ENCODE measurements at places on chromosomes 5 and 9.

- DNase-seq, result no peak
Measured at GRCh38 chr9:137761793-137762192, 115.8 kb upstream of the CACNA1B start.

DNA sequence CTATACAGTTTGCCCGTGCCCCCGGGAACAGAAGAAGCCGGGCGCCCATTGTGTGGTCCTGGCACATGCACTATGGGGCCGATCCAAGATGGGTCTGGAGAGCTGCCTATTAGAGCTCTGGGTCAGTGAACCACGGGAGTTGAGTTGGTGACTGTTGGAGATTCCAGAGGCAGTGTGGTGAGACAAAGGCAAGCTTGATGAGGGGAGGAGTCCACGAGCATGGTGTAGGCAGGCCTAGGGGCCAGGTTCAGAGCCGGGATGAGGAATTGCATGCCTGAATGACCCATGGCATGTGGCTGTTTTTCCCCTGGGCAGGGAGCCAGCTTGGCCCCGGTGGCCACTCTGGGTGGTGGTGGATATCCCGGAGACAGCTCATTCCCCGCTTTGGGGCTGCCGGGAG is 84.4 kb upstream of the STC2 start:
- DNase-seq, result no peak

GRCh38 chr9:37464426-37465248 is 613 bp downstream of the ZBTB5 start:
- peak; percentile 50 for DNase-seq

- no peak for DNase-seq
Measured at GRCh38 chr5:134236318-134236717, 10.4 kb upstream of the PPP2CA start.

DNA sequence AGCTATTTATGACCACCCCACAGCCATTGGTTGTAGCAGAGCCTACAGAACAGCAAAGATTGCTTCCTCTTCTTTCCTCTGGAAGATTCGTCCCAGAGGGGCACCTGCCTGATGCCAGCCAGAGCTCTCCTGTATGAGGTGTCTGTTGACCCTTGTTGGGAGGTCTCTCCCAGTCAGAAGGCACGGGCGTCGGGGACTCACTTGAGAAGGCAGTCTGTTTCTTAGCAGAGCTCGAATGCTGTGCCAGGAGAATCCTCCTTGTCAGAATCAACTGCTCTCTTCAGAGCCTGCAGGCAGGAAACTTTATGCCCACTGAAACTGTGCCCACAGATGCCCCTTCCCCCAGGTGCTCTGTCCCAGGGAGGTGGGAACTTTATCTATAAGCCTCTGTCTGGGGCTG is 479.5 kb upstream of the IZUMO3 start:
- DNase-seq, result no peak

GRCh38 chr5:158020555-158021418 is 161.8 kb upstream of the CLINT1 start:
- no peak for DNase-seq

DNA sequence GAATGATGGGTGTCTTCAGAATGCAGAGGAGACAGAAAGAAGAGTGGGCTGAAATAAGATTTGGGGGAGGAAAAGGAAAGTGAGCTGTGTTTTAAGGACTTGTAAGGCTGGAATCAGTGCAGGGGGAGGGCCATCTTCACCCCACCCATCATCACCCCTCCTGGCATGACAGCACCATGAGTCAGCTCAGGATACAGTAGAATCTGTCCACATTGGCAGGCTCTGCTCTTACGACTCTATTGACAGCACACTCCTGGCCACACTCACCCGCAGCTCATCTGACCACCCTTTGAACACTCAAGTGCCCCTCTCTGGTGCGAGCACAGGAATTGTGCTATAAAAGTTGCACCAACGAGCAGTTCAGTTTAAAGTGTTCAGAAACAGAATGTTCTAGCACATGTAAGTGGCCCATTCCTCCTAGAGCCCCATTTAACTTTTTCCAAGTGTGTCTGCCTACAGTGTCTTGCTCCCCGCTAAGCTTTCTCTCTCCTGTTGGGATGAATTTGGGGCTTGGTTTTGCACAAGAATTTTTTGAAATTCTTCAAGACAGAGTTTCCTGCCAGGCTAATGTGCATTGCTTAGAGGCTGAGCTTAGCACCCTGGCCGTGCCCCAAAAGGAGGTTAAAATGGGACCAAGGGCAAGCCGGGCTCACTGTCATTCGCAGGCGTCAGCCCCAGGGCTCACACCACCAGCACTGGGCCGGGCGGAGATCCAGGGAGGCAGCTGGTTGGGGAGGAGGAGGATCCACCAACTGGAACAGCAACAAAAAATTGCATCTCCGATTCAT is 12.0 kb downstream of the ADRA1B start:
- no peak for DNase-seq

GRCh38 chr5:67897980-67898379 is 317.6 kb upstream of the PIK3R1 start:
- no peak for DNase-seq

- DNase-seq, result no peak
Measured at GRCh38 chr9:36341936-36342577, 58.0 kb downstream of the RNF38 start.

GRCh38 chr9:109856785-109857184 is 76.8 kb downstream of the PALM2AKAP2 start:
- no peak for DNase-seq

DNA sequence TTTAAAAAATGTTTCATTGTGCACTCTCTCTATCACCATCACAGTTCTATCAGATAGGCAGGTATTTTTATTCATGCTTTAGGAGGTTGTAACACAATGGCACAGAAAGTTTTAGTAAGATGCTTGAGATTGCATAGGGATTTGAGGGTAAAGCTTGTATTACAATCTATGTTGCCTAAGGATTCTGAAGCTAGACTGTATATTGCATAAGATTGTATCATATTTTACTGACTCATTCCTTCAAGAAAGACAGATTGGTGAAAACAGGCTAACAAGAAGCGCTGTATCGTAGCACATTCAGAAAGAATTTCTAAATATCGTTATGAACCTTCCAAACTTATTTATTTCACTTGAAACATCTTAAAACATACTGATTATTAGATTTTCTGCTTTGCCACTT is 577.7 kb downstream of the EBF1 start:
- DNase-seq, result no peak

- DNase-seq, result peak; percentile 68
Measured at GRCh38 chr5:65927503-65928321, 1.3 kb downstream of the ERBIN start.

DNA sequence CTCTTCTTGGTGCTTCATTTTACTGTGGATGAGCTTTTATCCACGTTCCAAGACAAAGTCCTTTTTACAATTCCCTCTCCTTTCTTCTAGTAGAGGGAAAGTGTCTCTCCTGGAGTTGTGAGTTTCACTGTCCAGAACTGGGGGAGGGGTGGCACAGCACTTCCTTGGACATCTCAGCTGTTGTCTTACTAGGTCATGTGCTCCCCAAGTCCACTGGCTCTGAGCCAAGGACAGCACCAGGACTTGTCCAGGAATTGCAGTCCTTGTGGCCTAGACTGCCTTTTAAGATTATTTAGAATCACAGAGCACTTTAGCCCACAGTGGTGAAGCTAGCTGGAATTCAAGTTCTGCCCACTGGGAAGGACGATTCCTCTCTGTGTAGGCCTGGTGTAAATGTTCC is 700.2 kb upstream of the PTPRD start:
- DNase-seq, result no peak

- DNase-seq, result no peak
Measured at GRCh38 chr5:127574852-127575679, 57.6 kb downstream of the PRRC1 start.

DNA sequence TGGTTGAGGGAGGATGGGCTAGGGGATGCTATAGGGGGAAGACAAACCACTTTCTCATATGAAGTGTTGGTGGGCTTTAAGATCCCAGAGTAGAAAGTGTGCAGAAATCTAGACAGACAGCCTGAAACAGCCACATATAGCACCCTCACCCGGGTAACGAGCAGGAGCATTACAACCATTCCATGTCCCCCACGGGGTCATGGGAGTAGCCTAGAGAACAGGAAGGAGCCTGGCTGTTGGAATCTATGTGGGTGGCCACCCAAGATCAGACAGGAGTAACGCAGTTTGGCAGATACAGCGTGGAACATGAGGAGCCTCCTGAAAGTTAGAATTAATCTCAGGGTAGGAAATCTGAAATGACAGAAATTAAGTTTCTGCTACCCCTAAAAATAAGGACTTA is 146.1 kb upstream of the RAI14 start:
- no peak for DNase-seq

DNA sequence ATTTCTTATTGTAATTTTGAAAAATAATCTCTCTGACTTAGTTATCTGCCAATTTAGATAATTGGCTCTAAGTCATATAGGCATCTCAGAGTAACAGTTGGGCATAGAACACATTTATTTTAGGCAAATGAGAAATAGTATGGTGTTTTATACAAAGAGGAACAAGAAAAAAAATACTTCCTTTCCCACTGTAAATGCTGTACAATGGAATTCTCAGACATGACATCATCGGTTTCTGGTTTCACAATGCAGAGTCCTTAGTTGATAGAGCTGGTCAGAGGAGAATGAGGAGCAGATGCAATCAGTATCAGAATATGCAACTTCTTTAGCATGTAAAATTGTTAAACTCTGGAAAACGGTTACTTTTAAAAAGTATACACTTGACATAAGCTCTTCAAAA is 49.4 kb downstream of the PLK2 start:
- DNase-seq, result no peak

DNA sequence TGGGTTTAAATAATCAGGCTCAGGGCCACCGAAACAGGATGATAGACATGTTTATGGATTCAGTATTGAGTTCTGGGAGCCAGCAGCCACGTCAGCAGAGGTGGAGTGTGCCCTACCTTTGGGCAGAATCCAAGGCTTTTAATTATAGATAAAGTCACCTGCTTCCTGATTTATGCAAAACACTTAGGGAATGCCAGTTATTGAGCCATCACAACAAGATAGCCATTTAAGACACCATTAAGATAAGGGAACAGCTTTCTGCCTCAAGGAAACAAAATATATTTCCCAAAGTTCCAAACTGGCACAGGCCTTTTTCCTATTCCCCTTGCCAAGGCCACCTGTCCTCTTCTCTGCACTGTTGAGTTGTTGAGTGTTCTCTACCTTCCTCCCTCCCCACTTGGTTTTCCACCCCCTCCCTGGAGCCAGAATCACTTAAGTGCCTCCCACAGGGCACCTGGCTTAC is 2.4 kb downstream of the CCL28 start:
- no peak for DNase-seq

DNA sequence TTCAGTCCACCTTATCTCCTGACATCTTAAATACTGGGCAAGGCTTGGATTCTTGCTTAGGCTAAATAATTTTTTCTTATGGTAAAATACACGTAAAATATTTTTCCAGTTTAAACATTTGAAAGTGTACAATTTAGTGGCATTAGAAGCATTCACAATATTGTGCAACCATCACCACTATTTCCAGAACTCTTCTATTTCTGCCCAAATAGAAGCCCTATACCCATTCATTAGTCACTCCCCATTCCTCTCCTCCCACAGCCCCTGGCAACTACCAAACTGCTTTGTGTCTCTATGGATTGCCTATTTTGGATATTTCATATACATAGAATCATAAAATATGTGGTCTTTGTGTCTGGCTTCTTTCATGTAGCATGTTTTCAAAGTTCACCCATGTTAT is 57.6 kb downstream of the IL31RA start:
- DNase-seq, result no peak

DNA sequence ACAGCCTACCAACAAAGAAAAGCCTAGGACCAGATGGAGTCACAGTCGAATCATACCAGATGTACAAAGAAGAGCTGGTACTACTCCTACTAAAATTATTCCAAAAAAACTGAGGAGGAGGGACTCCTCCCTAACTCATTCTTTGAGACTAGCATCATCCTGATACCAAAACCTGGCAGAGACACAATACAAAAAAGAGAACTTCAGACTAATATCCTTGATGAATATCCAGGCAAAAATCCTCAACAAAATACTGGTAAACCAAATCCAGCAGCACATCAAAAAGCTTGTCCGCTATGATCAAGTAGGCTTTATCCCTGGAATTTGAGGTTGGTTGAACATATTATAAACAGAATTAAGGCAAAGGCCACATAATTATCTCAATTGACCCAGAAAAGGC is 900.4 kb upstream of the ARRDC3 start:
- no peak for DNase-seq

- no peak for DNase-seq
Measured at GRCh38 chr9:111399772-111400563, 69.9 kb upstream of the OR2K2 start.

GRCh38 chr9:82597241-82598203 is 465.4 kb downstream of the RASEF start:
- DNase-seq, result no peak

GRCh38 chr5:97127727-97128126 is 14.7 kb downstream of the LIX1 start:
- no peak for DNase-seq

- no peak for DNase-seq
Measured at GRCh38 chr5:445591-445990, 2.6 kb downstream of the EXOC3 start.

- DNase-seq, result no peak
Measured at GRCh38 chr9:8457816-8458215, 658.2 kb upstream of the DMAC1 start.
